ENCODE measurements at places on chromosomes 6 and 20.

GRCh38 chr6:56996401-56996800 lies 41.5 kb downstream of the BEND6 start:
- DNase-seq, result no peak

GRCh38 chr6:127131275-127131674 lies 12.8 kb downstream of the RSPO3 start:
- no peak for DNase-seq

- no peak for DNase-seq
Observed at GRCh38 chr6:15460110-15460727, 202.6 kb downstream of the DTNBP1 start.

- no peak for DNase-seq
Observed at GRCh38 chr6:41939176-41939847, 2.3 kb downstream of the CCND3 start.

DNA sequence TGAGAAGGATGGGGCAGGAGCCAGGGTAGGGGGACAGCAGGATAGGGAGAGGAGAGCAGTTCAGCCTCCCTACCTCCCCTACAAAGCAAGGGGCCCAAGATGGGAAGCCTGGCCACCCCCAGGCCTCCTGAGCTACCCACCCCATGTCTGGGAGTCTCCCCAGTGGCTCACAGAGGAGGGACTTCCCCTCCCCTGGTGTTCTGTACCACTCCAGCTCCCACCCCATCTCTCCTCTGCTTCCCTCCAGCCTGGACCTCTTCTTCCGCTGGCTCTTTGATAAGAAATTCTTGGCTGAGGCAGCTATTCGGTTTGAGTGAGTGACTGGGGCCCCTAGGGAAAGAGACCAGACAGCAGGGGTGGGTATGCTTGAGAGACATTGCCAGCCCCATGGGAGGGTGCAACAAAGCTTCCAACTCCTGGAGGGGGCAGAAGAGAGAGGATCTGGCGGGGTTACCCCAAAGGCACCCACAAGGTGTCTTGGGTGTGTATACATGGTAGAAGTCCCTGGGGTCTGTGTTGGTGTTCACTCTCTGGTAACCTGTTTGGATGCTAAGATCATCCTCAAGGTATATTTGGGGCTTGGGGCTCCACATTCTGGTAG lies 8.2 kb upstream of the CAPN11 start:
- DNase-seq, result no peak

DNA sequence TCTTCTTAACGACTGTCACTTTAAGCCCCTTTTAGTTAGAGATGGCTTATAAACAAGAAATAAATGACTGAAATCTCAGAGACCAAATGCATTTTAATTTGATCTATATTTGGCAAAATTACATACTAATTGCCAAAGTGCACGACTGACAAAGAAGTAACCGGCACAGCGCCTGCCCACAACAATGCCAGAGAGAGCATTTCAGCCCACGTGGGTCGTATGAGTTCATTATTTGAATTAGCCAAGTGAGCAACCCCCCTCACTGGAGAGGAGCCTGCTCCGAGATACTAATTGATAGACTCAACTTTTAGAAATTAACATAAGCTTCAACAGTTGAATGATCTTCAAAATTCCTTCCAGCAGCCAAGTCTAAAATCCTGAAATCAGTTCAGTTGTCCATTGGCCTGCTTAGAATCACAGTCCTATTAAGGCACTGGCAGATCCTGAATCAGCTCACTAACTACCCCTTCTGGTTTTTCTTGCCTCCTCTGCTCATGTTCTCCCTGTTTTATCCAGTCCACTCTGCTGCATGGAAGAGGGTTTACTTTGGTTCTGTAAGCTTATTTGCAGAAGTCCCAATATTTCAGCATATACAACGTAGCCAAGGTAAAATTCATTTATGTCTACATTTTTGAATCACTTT lies 519.1 kb upstream of the AGPAT4 start:
- DNase-seq, result no peak

DNA sequence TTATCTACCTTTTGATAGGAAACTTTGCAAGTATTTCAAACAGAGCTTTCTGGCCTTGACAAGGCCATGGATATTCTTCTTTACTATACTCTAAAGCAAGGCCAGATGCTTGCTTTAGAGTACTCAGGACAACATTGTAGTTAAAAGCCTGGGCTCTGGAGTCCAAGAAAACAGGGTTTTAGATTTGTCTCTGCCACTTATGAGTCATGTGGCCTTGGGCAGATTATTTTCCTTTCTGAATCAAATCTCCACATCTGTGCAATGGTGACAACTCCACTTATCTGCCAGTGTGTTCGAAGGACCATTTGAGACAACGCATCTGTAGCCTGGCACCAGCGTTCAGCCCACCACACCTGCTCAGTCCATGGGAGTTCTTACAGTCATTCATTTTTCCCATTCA lies 265.9 kb upstream of the RIN2 start:
- DNase-seq, result no peak

- DNase-seq, result no peak
Observed at GRCh38 chr6:150759483-150759882, 106.0 kb upstream of the MTHFD1L start.

DNA sequence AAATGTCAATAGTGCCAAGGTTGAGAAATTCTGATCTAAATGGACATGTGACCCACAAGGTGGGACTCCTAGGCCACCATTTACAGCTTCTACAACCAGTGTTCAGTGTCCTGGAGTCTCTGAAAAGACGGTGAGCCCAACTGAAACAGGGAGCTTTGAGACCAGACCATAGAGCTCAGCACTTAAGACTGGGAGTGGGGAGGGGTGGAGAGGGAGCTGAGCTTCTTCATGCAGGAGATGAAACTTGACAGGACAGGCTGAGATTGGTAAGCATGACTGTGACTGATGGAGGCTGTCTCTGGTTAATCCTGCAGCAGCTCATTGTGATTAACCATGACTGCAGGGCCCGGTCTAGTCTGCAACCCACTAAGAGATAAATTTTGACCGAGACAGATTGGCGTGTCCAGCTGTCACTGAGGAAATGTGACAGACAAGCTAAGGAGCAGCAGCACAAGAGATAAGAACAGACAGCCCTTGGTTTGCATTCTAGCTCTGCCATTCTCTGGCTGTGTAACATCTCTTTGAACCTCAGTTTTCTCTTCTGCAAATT lies 1.4 kb upstream of the AAR2 start:
- DNase-seq, result no peak

DNA sequence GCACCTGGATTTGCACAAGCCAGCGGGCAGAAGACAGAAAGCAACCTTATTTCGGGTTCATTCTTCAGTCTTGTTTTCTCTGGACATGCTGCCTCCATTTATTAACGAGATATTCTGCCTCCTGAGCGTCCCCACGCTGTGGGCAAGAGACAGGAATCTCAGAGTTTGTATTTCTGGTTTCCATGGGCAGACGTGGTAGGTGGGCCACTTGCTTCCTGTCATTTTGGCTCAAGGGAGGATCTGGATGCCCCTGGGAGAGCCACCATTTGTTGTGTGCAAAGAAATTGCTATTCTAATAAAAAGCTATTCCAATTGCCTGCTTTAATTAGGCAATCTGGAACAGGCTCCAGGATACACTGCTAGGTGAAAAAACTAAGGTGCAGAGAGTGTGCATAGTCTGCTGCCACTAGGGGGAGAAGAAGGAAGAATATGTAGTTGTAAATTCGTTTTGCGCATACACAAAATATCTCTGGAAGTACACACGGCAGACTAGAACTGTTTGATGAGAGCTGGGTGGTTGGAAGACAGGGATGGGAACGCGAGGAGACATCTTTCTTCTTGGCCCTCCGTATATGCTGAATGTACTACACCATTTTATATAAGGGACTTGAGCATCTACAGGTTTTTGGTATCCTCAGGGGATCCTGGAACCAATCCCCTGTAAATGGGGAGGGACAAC lies 30.1 kb upstream of the SLC16A10 start:
- DNase-seq, result no peak

- DNase-seq, result peak; percentile 64
Observed at GRCh38 chr6:27503436-27504030, 30.6 kb upstream of the ZNF184 start.

DNA sequence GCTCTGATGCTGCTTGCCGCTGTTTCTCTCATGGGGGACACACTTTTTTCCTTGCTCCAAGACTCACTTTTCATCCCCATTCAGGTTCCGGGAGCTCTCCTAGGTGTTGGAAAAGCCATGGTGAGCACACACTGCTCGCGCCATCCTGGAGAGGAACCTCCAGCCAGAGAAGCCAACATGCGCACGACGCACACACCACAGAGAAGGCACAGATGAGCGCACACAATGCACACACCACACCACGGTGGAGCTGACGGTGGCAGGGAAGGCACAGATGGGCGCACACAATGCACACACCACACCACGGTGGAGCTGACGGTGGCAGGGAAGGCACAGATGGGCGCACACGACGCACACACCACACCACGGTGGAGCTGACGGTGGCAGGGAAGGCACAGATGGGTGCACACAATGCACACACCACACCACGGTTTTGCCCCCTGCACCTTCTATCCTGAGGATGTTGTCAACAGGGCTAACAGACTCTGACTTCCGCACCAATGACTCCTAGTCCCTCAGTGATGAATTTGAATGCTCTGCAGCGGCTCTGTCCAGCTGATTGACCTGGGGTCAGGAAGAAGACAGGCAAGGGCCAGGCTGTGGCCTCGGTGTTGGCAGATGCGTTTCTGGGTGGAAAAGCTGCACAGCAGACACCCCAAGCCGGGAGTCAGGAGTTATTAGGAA lies 154.7 kb downstream of the ERMARD start:
- DNase-seq, result no peak

GRCh38 chr6:88662653-88663174 lies 300.7 kb downstream of the RNGTT start:
- no peak for DNase-seq

GRCh38 chr6:42819803-42820511 lies 38.1 kb downstream of the BICRAL start:
- no peak for DNase-seq

DNA sequence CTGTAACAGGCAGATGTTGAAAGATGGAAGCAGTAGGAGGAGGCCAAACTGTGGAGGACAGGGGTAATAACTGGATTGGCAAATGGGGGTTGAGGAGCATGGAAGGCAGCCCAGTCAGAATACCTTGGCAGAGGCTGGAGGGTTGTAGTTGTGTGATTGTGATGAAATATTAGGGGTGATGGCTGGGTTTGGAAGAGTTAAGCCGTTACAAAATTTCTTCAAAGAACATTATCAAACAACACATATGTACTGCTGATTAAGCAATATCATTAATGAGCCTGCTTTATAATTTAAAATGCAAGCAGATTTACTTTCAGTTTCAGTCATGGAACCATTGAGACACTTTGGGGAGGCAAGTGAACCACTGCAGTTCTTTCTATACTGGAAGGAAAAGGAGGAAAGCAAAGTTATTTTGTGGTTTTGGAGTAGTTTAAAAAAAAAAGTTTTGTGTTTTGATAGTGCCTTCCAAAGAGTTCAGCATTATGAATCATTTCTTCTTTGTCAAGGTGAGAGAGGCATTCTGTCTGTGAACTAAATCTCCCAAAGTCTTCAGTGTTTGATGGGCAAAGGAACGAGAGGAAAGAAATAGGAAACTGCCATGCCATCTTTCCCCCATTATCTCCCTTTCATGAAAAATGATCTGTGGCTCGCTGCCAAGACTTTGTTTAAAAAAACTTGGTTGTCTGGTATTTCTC lies 20.7 kb downstream of the FOXO3 start:
- no peak for DNase-seq

GRCh38 chr6:80163754-80164187 lies 57.3 kb downstream of the BCKDHB start:
- no peak for DNase-seq

DNA sequence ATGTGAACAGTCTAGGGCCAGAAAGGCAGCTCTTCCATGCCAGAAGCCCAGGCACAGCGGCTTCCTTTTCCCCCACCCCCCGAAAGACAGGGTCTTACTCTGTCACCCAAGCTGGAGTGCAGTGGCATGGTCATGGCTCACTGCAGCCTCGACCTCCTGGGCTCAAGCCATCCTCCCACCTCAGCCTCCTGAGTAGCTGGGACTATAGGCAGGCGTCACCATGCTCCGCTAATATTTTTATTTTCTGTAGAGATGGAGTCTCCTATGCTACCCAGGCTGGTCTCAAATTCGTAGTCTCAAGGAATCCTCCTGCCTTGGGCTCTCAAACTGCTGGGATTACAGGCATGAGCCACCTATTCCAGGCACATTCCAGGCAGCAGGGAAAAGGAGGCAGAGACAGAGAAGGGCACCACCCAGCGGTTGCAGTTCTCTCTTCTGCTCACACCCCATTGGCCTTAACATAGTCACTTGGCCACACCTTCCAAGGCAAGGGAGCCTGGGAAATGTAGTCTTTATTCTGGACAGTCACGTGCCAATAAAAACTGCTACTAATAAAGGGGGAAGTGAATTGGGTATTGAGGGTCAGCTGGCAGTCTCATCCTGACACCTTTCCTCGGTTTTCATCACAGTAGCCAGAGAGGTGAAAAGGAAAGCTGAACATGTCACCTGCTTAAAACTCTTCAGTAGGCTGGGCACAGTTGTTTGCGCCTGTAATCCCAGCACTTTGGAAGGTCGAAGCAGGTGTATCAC lies 205.9 kb downstream of the ZMYND8 start:
- DNase-seq, result no peak

DNA sequence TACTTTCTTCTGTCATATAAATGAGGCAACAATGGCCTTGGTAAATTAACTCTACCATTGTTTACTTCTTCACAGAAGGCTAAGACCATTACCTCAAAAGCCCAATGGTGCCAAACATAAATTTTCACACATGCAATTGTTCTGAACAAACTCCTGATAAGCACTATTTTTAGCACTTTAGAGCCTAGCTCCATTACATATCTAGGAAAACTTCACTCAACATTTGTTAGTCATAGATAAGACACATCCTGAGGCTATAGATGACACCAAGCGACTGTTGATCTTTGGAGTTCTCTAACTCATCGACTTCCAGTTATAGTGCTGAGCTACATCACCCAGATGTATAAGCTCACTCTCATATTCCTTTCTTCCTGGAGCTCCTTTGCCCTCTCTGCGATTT lies 245.9 kb downstream of the EYS start:
- no peak for DNase-seq

GRCh38 chr20:56676001-56676400 lies 46.9 kb downstream of the TFAP2C start:
- no peak for DNase-seq

- no peak for DNase-seq
Observed at GRCh38 chr6:302760-303159, 10.5 kb downstream of the DUSP22 start.

GRCh38 chr6:46190889-46191288 lies 20.1 kb upstream of the ENPP5 start:
- DNase-seq, result no peak

DNA sequence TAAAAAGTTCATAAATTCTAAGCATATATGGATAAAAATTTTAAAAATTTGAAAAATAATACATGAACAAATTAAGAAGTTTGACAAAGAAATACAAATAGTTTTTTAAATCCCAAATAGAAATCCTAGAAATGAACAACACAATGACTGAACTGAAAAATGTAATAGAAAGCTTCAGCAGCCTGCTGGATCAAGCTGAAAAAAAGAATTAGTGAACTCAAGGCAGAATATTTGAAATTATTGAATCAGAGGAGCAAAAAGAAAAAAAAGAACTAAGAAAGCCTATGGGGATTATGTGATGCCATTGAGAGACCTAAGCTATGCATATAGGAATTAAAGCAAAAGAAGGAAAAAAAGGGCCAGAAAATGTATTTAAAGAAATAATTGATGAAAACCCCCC lies 39.9 kb upstream of the TFB1M start:
- DNase-seq, result no peak
